ENCODE measurements at places on chromosomes 2 and 18. TPM values are rescaled to one million over a fixed set of nuclear protein-coding genes. Genes with fewer than 3 reads are reported as not detected.

The C1GALT1C1L gene
- not detected for total RNA-seq

The CAPN14 gene
- not detected for total RNA-seq

The CCDC148 gene
- total RNA-seq = not detected

The SERPINB12 gene
- not detected for total RNA-seq

The HJURP gene
- total RNA-seq = 29.5 TPM

The FEV gene
- 1.9 TPM for total RNA-seq

The RAD51AP2 gene
- not detected for total RNA-seq

The LOXL3 gene
- total RNA-seq = 4.1 TPM

The LCT gene
- 0.32 TPM for total RNA-seq

The GCG gene
- total RNA-seq = 17.6 TPM

The VAPA gene
- total RNA-seq = 322 TPM

The NT5DC4 gene
- not detected for total RNA-seq

The PTPRN gene
- 2.6 TPM for total RNA-seq

The CTAGE1 gene
- not detected for total RNA-seq

The NEU2 gene
- not detected for total RNA-seq

The WNT6 gene
- 1.7 TPM for total RNA-seq

The DOK6 gene
- 0.32 TPM for total RNA-seq

The LRRTM4 gene
- total RNA-seq = 0.27 TPM

The FAP gene
- total RNA-seq = 3.5 TPM

The GPR45 gene
- total RNA-seq = not detected

The DYSF gene
- 17.3 TPM for total RNA-seq

The DNAH7 gene
- 11.3 TPM for total RNA-seq

The ANKRD44 gene
- total RNA-seq = 15.6 TPM

The ATP6V1B1 gene
- not detected for total RNA-seq

The REV1 gene
- 23.2 TPM for total RNA-seq

The IL1A gene
- total RNA-seq = not detected

The PSTPIP2 gene
- total RNA-seq = 10.3 TPM

The ANKRD30B gene
- total RNA-seq = not detected

The RPE gene
- 13.1 TPM for total RNA-seq

The SPOPL gene
- total RNA-seq = 35.1 TPM

The ITGB6 gene
- 28.1 TPM for total RNA-seq

The RAB11FIP5 gene
- total RNA-seq = 24.8 TPM

The GPATCH11 gene
- total RNA-seq = 5.6 TPM

The DSC3 gene
- total RNA-seq = not detected

The CTLA4 gene
- 2.5 TPM for total RNA-seq

The REL gene
- total RNA-seq = 17.9 TPM

The RBM44 gene
- total RNA-seq = 1.2 TPM

The SGO2 gene
- total RNA-seq = 4.8 TPM

Measured in transverse colon (tissue), 4 donors.